ENCODE measurements at places on chromosomes 12 and 14.

DNA sequence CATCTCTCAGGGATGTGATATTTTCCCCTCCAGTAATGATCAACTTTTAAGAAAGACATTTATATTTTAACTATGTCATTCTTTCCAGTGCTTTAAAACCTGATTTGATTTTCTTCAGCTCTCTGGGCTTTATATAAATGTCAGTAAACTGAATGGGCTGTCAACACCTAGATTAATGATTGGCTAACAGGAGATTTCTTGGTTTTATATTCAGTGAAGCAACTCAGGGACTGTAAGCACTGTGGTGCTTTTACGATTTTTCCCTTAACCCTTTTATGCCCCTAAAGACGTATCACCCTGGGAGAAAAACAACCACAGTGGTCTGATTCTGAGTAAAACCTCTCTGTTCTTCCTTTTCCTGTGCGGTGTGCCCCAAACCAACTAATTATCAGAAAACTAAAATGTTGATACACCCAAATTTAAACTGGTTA lies 38.0 kb downstream of the PTGER2 start:
- DNase-seq = peak; percentile 19

GRCh38 chr12:119692997-119693396 lies 25.1 kb downstream of the PRKAB1 start:
- no peak for DNase-seq

- no peak for DNase-seq
Observed at GRCh38 chr12:7016958-7017571, 1.2 kb downstream of the LPCAT3 start.

- DNase-seq = no peak
Observed at GRCh38 chr12:88945051-88945732, 364.9 kb upstream of the KITLG start.

DNA sequence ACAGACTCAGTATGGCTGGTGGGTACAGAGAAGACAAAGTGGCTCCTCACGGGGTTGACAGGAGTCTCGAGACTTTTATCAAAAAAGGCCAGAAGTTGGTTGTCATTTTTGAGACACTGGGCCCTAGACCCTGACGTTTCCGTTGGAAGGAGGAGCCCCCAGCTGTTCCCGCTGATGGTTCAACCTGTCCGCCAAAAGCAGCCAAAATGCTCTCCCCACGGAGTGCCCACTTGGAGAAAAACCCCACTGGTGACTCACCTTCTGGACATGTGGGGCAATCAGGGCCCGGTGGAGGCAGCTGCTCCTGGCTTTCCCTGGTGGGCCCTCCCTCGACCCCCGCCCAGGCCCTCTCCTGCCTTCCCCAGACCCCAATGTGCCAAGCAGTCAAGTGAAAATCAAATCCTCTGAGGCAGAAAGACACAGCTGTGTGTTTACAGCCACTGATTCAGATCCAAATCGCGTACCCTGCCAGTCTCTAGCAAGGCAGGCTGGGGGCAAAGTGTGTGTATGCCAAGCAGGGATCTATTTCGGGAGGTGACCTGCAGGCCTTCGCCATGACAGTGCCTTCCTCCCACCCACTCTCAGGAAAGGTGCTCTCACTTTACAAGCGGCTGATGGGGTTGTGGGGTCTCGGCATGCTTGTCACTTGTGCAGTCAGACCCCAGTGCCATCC lies 347.4 kb downstream of the DPF3 start:
- DNase-seq = no peak

DNA sequence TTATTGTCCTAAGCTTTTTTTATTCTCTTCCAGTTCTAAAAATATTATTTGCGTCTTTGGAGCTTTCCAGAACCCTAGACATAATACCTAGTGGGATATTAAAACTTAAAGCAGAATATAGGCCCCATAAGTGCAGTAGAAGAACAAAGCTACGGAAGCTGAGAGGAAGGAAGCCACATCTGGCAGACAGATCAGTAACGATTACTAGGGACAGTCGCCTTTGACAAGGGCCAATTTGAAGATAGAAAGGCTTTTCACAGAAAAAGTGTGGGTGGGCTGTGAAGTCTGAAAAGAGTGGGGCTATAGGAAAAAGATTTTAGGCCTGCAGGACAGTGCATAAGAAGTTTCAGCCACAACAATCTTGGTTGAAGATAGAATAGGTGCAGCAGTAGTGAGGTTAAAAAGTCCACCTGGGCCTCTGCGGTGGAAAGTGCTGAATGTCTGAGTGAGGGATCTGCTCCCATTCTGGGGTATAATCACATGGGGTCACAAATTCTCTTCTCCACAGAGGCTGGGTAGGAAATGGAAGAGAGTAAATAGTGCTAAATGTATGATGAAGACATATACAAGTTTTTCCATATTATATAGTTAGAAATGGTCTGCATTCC lies 114.5 kb downstream of the CMAS start:
- DNase-seq = no peak

- no peak for DNase-seq
Observed at GRCh38 chr14:78637908-78638475, 467.8 kb downstream of the NRXN3 start.

GRCh38 chr12:111429828-111430432 lies 24.2 kb downstream of the SH2B3 start:
- DNase-seq = no peak

DNA sequence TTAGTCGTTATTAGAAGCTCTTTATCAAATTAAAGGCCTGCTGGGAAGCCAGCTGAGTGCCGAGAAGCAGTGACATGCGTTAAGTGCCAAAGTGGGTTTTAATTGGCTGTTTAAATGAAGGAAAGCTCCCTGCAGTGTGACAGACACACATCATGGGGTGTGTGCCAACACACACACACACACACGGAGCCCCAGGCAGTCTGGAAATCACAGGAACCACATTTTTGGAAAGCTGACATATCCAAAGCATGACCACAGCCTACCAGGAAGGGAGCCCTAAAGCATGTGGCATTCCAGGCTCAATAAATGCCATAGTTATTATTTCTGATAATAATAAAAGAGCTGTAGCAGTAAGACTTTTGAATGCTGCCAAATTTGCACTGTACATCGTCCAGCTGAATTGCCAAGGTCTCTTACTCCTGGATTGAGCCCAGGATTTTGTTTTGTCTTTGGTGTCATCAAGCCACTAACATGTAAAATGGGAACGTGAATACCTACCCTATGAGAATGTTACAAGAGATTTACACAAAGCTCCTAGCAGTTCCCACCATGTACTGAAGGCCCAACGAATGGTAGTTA lies 135.1 kb downstream of the TMEM30B start:
- no peak for DNase-seq

GRCh38 chr14:69137843-69138535 lies 14.9 kb downstream of the DCAF5 start:
- DNase-seq = no peak

DNA sequence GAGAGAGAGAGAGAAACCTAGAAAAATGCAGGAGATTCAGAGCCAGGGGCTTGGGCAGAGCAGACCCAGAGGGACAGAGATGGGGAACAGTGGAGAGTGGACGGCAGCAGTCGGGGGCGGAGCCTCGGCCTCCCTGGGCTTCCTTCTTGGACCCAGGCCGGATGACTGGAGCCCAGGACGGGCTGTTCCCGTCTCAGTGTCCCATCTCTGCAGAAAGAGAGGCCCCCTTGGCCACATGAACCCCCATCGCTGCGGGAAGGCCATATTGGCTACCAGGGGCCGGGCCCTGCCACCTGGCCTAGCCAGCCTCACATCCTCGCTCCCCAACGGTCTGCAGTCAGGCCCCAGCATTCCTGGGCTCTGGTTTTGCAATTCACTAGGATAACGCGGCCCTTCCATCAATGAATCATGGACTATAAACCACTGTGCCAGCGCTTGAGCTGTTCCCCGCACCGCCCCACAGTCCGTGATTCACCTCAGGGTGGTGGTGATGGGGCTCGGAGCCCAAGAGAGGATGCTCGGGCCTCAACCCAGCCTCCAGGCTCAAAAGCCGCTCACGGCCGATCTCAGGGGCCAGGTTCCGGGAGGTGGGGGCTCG lies 116.5 kb downstream of the RFLNA start:
- no peak for DNase-seq

DNA sequence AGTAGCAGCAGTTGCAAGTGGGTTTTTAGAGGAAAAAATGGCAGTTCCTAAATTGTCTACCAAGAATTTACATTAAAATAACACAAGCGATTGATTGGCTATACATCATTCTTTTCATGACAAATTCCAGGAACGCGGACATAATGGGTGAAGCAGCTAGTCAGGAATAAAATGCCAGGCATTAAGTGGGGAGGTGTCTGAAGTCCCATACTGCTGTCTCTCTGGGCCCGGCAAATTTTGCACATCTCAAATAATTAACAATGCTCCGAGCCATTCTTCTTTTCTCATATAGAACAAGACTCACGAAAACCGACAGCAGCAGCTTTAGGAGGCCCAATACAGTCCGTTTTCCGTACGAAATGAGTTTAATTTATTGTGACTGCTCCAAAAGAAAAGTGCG lies 696 bp downstream of the RPL36AL start:
- DNase-seq = no peak

DNA sequence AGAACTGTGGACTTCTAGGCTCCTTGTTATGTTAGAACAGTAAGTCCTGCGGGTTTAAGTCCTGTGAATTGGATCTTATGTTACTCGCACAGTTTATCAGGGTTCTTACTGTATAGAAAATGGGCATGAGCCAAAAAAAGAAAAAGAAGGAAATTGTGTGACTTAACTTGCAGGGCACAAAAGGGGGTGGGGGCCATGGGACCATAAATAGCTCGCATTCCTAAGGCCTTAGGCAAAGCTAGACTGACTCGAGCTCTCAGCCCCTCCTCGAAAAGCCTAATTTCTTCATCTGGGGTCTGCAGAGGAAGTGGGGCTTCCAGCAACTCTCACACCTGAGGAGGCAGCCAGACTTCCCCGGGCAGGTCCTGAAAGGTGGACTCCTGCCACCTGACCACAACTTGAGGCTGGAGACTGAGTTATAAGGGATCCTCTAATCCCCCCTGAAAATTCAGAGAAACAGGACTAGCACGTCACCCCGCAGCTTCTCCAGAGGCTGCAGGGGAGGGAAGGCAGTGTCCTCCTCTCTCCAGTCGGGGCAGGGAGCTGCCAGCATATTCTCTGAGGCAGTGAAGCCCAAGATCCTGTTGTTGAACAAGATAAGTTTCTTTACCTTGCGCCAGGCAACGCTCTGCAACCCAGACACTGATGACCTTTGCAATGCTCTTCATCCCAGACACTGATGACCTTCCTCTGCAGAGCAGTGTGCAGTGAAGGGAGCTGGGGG lies 280.5 kb downstream of the PCNX1 start:
- DNase-seq = no peak

- no peak for DNase-seq
Observed at GRCh38 chr12:52233462-52234207, 592 bp downstream of the KRT7 start.

GRCh38 chr14:105136401-105137322 lies 31.9 kb downstream of the JAG2 start:
- no peak for DNase-seq

- no peak for DNase-seq
Observed at GRCh38 chr12:561908-562593, 101.2 kb downstream of the NINJ2 start.

DNA sequence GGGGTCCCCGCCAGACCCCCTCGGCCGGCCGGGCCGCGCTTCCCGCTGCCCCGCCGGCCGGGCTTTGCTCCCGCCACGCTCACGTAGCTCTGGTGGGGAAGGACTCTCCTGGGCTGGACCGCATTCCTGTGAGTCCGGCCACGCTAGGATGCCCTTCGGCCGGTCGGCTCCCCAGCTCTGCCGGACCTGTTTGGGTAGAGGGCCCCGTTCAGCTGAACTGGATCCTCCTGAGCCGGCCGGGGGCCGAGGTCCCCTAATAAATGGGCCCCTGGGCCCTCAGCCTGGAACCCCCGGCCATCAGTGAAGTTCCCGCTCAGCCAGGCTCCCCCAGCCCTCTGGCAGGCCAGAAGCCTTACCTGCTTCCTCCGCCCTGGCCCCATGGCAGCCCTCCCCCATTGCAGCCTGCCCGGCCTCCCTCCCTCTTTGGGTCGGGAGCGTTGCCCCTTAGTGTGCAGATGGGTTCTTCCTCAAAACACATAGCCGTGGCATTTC lies 593 bp downstream of the UNC119B start:
- DNase-seq = no peak

- no peak for DNase-seq
Observed at GRCh38 chr14:52923902-52924575, 26.8 kb downstream of the FERMT2 start.

DNA sequence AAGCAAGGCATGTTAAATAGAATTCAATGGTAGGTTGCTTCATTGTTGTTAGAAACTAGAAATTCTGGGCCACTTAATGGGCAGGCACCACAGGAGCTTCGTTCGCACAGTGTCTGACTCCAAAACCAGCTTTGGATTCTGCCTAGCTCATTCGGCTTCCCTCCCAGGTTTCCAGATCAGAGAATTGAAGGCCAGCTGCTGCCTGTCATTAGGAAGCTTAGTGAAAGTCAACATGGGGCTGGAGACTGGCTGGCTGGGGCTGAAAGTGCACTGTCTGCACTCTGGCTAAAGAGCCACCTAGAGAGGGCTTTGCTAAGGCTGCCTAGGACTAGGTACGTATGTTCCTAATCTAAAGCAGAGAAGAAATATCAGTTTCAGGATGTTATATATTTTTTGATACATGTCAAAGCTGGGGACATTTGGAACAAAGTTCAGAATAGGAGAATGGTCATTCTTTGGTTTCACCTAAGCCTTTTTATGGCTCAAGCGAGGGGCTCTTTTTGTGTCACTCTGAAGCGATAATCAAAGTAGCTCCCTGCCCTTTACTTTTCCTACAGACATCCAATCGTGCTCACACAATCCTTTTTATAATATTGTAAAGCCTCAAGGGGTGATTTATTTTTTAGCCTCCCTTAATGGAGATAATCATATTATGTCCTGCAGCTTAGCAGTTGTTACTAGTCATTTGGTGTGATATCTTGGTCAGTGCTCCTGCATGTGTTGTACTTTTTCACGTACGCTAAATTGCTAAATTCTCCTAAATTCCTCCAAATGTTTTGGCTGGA lies 238.5 kb upstream of the NAV3 start:
- no peak for DNase-seq

GRCh38 chr12:56932146-56932545 lies 2.1 kb downstream of the SDR9C7 start:
- DNase-seq = no peak

DNA sequence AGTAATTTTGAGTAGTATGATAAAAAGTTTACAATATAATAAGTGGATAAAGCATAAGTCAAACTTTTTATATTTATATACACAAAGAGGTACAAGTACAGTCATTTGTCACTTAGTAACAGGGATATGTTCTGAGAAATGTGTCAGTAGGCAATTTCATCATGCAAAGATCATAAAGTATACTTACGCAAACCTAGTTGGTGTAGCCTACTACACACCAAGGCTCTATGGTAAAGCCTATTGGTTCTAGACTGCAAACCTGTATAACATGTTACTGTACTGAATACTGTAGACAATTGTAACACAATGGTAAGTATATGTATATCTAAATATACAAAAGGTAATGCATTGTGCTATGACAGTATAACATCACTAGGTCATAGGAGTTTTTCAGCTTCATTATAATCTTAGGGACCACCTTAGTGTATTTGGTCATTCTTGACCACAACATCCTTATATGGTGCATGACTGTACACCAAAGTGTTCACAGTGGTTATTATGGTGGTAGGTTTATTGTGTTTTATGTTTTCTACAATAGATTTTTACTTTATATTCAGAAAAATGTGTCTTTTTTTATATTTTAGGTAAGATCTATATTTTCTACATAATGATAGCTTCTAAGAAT lies 14.9 kb upstream of the SCFD1 start:
- DNase-seq = no peak

- no peak for DNase-seq
Observed at GRCh38 chr12:131513606-131514005, 197.3 kb upstream of the SFSWAP start.

Data from GM12878 (cell line).